ENCODE measurements at places on chromosomes 2 and 18. TPM values are rescaled to one million over a fixed set of nuclear protein-coding genes. Genes with fewer than 3 reads are reported as not detected.
A peak's percentile ranks its signal among the peaks of the same experiment; 100 is the strongest.

The UPP2 gene
- total RNA-seq = not detected

The TNFRSF11A gene
- 15.8 TPM for total RNA-seq

The SMIM21 gene
- not detected for total RNA-seq

The CKAP2L gene
- 55.6 TPM for total RNA-seq

The MBD1 gene
- 123 TPM for total RNA-seq

The RMDN2 gene
- 0.75 TPM for total RNA-seq

- peak; percentile 75 for DNase-seq
These were observed at the start of gene ZNF236 for GRCh38 chr18:76822506-76823160. Gene ZNF236, plus strand, starts transcription at chr18:76822557. Its CDS starts 51 bp downstream, at chr18:76822608.
